Stomach (tissue), 19 donors: ENCODE measurements at places on chromosomes 3 and 15. TPM values are rescaled to one million over a fixed set of nuclear protein-coding genes. Genes with fewer than 3 reads are reported as not detected.

The NPHP3 gene
- total RNA-seq, result 213 TPM

The BNC1 gene
- total RNA-seq, result 0.55 TPM

DNA sequence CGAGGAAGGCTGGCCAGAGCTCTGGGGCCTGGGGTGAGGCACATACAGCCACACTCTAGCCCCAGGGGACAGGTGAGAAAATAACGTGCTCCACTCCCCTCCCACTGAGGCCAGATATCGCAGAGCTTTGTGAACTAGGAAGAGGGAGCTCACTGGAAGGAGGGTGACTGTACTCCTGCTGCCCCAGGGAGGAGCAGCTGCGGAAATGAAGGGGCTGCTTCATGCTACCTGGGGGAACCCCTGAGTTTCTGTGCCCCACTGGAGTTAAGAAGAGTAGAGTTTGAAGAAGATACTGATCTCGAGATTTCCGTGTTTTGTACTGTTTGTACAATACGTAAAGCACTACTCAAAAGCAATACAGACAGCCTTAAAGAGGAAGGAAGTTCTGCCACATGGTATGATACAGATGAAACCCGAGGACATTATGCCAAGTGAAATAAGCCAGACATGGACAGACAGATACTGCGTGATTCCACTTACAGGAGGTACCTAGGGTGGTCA lies 44.6 kb downstream of the CMTM6 start:
- peak overlapping the region; percentile 49 for H3K27ac ChIP-seq
- H3K36me3 ChIP-seq, result no peaks in the 10 kb centered on the region
- DNase-seq, result peak; percentile 44

GRCh38 chr3:125240496-125240895 lies 27.9 kb upstream of the SLC12A8 start:
- DNase-seq, result no peak
- H3K27me3 ChIP-seq, result no peaks in the 10 kb centered on the region
- H3K27ac ChIP-seq, result no peak overlapping the region
- H3K4me3 ChIP-seq, result no peak overlapping the region
- no peaks in the 10 kb centered on the region for H3K4me1 ChIP-seq

DNA sequence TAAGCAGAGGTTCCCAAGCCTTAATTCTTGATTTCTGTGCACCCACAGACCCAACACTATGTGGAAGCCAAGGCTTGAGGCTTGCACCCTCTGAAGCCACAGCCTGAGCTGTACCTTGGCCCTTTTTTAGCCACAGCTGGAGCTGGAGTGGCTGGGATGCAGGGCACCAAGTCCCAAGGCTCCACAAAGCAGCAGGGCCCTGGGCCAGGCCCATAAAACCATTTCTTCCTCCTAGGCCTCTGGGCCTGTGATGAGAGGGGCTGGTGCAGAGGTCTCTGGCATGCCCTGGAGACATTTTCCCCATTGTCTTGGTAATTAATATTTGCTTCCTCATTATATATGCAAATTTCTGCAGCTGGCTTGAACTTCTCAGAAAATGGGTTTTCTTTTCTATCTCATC lies 60.9 kb upstream of the GSK3B start:
- peaks cover 7% of the 10 kb centered on the region for H3K4me1 ChIP-seq
- H3K36me3 ChIP-seq, result no peaks in the 10 kb centered on the region
- no peak for DNase-seq
- no peaks in the 10 kb centered on the region for H3K27me3 ChIP-seq
- no peak overlapping the region for H3K27ac ChIP-seq

DNA sequence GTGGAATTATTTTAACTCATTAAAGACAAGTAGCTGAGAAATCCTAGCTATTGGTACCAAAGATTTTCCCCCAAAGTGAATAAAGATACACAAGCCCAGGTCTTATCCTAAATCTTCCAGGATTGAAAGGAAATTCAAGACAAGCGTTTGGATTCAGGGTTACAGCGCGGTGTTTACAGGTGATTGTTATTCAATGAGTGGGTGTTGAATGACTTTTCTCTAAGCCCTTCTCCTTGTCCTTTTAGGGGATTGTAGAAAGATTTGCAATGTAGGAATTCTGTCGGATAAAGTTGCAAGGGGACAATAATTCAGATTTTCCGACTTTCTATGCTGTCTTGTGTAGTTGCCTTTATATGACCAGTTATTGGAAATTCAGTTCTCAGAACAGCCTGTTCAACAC lies 57.2 kb downstream of the USP13 start:
- H3K27ac ChIP-seq, result no peak overlapping the region
- H3K36me3 ChIP-seq, result no peaks in the 10 kb centered on the region
- H3K4me1 ChIP-seq, result no peaks in the 10 kb centered on the region
- no peak overlapping the region for H3K4me3 ChIP-seq

- peak; percentile 13 for DNase-seq
- H3K4me3 ChIP-seq, result no peak overlapping the region
Measured at GRCh38 chr15:59154243-59154642, 49.3 kb downstream of the CCNB2 start.

DNA sequence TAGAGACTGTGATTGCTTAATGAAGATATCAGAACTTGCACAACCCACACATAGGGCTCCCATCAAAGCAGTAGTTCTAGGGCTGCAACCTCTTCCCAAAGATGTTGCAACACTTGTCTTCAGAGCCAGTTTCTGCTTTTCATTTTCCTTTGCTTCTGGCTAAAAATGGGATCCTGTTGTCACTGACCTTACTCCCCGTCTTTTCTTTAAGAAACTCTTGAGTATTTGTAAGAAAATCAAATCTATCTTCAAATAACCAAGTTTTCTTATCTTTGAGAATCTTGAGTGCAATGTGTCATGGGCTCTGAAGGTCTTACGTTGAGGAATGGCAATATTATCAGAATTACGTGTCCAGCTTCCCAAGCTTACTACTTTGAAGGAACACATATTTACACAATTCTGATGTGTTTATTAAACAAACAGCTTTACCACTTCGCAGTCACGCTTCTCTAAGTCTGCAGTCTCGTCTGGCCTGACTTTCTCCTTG lies 24.1 kb downstream of the CACNA1D start:
- DNase-seq, result no peak
- peaks cover 20% of the 10 kb centered on the region for H3K4me1 ChIP-seq
- no peak overlapping the region for H3K27ac ChIP-seq
